Smooth muscle cell of the pulmonary artery (primary cell): ENCODE measurements at places on chromosomes 7 and 10. TPM values are rescaled to one million over a fixed set of nuclear protein-coding genes. Genes with fewer than 3 reads are reported as not detected.

Gene TMEM178B
- 0.52 and 2.3 TPM in 2 replicates for total RNA-seq

Gene OPALIN
- total RNA-seq = not detected in 2 replicates

Gene PRSS37
- total RNA-seq = not detected in 2 replicates

Gene CCDC126
- total RNA-seq = 8.3 and 8.7 TPM in 2 replicates

Gene FXYD4
- not detected in 2 replicates for total RNA-seq

Gene TMEM270
- not detected in 2 replicates for total RNA-seq

Gene OR13A1
- not detected in 2 replicates for total RNA-seq

Gene LBX1
- not detected in 2 replicates for total RNA-seq

Gene PAX2
- not detected in 2 replicates for total RNA-seq

Gene ZNF425
- 2.5 and 3.7 TPM in 2 replicates for total RNA-seq
